ENCODE measurements at places on chromosomes 3 and 15. TPM values are rescaled to one million over a fixed set of nuclear protein-coding genes. Genes with fewer than 3 reads are reported as not detected.

DNA sequence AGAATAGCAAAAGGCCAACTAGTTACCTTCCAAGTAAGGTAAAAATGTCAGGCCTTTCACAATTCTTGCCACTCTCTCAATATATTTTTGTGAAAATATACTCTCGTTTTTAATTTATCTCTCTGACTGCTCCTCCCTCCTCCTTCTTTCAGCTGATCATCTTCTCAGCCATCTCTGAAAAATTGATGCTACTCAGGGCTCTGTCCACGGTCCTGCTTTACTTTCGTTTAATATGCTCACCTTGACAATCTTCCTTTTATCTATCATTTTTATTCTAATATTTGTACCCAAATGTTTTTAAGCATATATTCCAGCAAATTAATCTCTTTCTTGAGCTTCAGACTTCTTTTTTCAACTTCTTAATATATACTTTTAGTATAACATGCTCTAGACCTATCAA lies 1362.1 kb downstream of the ROBO1 start:
- no peak for DNase-seq

DNA sequence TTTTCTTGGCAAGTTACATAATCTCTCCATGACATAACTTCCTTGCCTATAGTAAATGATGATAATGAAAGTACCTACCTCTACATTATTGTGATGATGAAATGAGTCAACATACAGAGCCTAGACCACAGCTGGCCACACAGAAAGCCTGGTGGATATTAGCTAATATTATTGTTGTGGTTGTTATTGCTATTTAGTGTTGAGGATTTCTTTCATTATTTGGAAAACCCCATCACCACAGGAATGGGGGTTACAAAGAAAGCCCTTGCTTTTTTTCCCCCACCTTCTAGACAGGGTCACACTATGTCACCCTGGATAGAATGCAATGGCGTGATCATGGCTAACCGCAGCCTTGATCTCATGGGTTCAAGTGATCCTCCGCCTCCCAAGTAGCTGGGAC lies 125.0 kb downstream of the PDZRN3 start:
- DNase-seq: no peak

DNA sequence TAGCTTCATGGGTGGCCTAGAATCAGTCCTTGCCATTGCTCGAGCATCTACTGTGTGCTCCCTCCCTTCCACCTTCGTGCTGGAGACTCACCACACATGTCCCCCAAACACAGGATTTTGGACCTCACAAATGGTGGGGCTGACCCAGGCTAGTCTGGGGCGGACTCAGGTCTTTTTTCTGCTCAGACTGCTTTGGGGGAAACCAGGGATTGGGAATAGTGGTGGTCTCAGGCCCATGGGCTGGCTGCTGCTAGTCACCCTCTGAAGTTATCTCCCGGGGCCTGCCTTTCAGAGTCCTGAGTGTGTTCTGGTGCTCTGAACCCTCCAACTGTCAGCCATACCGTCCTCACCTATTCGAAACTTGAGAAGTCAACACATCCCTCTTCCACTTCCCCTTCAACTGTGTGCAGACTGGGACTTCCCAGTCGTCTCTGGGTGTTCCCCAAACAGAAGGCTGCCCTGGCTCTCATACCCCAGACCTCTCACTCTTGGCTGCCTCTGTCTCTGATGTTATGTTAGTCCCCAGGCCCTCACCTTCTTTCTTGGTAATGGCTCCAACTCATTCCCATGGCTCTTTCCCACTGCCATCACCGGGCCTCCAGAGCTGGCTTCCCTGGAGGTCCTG lies 46.0 kb downstream of the PPCDC start:
- DNase-seq: peak; percentile 89

GRCh38 chr3:149547954-149548668 lies 73.6 kb downstream of the TM4SF4 start:
- DNase-seq: no peak

- DNase-seq: no peak
Measured at GRCh38 chr15:31558840-31559239, 232.2 kb downstream of the KLF13 start.

DNA sequence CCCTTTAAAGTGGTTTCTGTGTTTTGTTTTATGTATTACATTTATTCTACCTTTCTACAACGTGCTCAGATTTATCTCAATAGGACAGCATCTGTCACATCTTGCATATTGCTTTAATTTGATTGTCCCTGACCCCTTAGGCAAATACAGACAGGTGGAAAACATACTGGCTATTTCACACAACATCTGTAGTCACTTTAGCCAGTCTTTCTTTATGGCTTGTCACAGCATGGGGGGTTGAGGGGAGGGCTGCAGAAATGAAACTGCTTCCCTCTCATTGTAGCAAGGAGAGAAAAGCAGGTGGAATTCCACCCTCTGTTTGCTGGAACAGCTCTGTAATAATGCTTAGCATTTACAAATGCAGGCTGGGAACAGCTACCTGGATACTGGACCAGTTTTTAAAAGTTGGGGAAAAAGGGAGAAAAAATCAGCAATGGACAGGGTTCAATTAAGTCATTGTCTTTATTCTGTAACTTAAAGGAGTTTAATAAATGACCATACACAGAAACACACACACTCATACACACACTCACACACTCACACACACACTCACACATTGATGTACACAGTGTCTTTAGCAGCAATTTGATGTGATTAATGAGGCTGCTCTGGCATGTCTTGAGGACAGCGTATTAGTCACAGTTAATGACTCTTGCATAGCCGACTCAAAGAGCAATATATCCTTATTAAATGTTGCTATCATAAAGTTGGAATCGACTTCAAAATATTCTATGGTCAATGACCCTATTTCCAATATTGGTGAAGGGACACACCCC lies 283.7 kb upstream of the GBE1 start:
- no peak for DNase-seq

Gene PRSS50
- 0.10 TPM for total RNA-seq

Gene PRR23E
- total RNA-seq: not detected

Gene CHSY1
- total RNA-seq: 18.9 TPM

Measured in B cell (primary cell).